ENCODE measurements at places on chromosomes 3 and 15.

DNA sequence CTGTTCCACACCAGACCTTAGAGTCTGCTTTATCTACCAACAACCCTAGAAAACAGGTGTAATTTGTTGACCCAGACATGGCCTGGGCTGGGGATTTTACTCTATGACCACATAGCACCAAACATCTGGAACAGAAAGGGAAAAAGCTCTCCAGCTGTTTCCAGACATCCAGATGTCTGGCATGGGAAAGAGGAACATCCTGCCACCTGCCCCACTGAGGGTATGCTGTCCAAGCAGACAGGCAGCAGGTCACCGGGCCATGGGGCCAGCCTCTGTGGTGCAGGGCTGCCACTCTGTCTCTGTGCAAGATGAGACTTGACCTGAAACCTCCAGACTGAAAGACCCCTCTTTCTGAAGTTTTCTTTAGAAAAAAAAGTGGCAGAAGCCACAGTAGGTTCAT lies 359.3 kb upstream of the ICE2 start:
- no peak for DNase-seq

DNA sequence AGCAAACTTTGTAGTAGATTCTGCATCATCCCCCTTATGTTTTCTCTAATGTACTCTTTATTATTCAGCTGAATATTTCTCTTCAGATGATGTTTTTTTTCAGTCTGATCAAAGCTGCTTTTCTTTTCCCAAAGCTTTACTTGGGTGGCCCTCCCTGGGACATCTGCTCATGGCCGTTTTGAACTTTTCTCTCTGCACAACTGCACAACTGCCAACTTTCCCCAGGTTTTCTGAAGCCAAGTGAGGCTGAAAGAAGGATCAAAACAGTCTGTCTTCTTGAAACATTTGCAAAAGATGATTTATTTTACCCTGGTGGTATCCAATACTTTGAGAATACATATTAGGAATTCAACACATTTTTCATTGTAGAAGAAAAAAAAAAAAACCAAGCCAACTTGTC lies 43.0 kb downstream of the GASK1A start:
- DNase-seq = no peak

DNA sequence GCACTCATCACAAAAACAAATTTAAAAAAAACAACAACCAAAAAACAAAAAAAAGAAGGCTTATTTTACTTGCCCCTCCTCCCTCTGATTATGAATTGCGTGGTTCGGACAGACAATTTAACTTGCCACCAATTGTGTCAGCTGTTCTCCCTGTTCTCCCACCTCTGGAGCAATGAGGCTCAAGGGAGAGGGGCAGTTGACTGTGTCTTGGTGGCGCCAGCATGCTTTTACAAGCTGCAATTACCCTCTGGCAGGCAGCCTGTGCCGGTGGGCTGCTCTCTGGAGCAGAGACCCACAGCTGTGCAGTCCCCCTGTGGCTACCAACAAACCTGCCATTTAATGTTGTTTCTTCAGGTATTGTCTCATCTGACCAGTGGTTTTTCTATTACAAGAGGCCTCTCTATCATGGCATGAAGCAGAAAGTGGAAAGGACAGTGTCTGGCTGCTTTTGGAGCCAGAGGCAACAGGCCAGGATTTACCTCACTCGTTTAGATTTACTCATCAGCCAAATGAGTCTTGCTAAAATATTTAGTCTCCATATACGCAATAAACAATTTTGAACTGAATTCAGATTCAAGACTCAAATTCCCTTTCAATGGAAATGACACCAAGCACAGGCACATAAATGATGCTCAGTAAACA lies 192.0 kb upstream of the TPRG1 start:
- no peak for DNase-seq

- DNase-seq = no peak
Measured at GRCh38 chr3:128433837-128434165, 32.9 kb downstream of the DNAJB8 start.

GRCh38 chr3:148187296-148187695 lies 510.4 kb upstream of the AGTR1 start:
- no peak for DNase-seq

Data from fibroblast of the conjunctiva (primary cell).